ENCODE measurements at places on chromosomes 3 and 15. TPM values are rescaled to one million over a fixed set of nuclear protein-coding genes. Genes with fewer than 3 reads are reported as not detected.

The FSD2 gene
- under 0.01 TPM for total RNA-seq

The IL20RB gene
- 0.94 TPM for total RNA-seq

The FBXL22 gene
- 0.33 TPM for total RNA-seq

The ACP3 gene
- 2.8 TPM for total RNA-seq

The CFAP100 gene
- not detected for total RNA-seq

The ADGRG7 gene
- total RNA-seq, result 0.14 TPM

The RBP2 gene
- 0.09 TPM for total RNA-seq

The PLA2G4B gene
- total RNA-seq, result 1.9 TPM

The C3orf52 gene
- total RNA-seq, result 9.9 TPM

The IMPG2 gene
- total RNA-seq, result 0.52 TPM

The CHL1 gene
- 0.66 TPM for total RNA-seq

The SNX4 gene
- 46.6 TPM for total RNA-seq

The THRB gene
- total RNA-seq, result 2.2 TPM

The SEMA6D gene
- 7.6 TPM for total RNA-seq

The UROC1 gene
- total RNA-seq, result 0.38 TPM

The CPN2 gene
- 0.05 TPM for total RNA-seq

The ROBO2 gene
- total RNA-seq, result 9.3 TPM

Measured in thymus (tissue), 14 donors.